ENCODE measurements at places on chromosomes 2 and 18.

DNA sequence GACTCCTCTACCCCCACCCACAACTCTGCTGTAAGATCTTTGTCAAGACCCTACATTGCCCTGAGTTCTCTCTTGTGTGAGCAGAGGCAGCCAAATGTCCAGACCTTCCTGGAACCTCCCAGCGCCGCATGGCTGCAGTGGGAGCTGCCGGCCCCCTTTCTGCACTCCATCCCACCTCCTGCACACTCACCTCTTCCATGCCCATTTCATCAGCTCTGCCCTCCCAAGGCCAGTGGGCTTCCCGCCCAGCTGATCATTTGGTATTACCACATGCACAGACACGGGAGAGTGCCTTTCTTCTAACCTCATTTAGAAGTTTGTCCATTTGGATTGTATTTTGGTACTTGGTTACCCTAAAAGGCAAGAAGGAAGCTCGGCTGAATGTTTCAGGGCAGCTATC is 2.0 kb downstream of the IL1R2 start:
- DNase-seq = no peak

- no peak for DNase-seq
These were observed 144.5 kb downstream of the CYP26B1 start for GRCh38 chr2:72003124-72003523.

GRCh38 chr2:237894396-237894979 is 35.1 kb downstream of the RAMP1 start:
- DNase-seq = no peak

- no peak for DNase-seq
These were observed 46.5 kb downstream of the PLEK start for GRCh38 chr2:68411397-68412126.

DNA sequence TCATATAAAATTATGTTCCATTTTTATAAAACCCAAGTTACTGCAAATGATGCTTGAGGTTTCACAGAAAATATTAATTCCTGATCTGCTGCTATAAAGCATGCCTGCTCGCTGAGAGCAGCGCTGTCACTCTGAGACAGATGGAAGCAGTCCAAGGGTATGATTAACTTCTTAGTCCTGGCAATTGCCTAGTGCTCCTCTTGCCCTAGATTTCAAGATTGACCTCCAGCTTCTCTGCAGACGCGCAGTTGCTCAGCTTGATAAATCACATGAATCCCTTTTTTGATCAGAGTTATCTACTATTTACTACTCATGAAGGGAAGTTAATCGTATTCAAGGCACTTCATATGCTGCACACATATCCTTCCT is 154.6 kb upstream of the REV1 start:
- no peak for DNase-seq

GRCh38 chr2:211401328-211401727 is 844.9 kb downstream of the CPS1 start:
- DNase-seq = no peak

DNA sequence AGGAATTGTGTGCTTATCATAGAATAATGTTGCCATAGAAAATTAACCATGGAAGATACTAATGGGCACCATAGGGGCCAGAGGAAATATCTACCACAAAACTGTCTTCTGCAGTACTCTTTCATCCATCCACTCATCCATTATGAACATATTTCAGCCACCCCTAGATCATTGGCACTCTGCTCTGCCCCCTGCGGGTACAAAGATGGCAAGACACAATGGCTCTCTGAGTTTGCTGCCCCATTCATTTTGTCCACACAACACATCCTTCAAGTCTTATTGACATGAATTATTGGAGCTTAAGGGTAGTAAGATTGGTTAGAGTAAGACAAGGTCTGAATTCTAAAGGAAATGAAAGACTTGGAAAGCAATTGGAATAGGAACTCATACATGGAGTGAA is 1224.7 kb upstream of the CELF4 start:
- no peak for DNase-seq

- no peak for DNase-seq
These were observed 33.9 kb downstream of the STAT1 start for GRCh38 chr2:190979906-190980629.

DNA sequence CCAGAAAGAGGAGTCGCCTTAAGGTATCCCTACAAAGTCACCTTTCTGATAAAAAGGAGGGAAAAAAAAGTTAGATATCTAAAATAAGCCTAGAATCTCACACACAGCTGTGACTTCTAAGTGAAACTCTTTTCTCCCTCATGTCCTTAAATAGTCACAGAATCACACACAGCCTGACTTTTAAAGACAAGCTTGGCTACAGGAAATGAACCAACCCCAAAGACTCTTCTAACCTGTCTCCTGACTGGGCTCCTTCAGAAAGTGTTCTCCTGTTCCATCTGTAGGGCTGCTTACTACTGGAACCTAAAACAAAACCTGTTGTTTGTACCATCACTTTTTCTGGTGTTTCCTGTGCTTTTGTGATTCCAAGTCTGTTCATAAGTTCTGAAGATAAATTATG is 62.7 kb upstream of the NRP2 start:
- no peak for DNase-seq

GRCh38 chr18:13585379-13586153 is 140.8 kb downstream of the FAM210A start:
- DNase-seq = no peak

DNA sequence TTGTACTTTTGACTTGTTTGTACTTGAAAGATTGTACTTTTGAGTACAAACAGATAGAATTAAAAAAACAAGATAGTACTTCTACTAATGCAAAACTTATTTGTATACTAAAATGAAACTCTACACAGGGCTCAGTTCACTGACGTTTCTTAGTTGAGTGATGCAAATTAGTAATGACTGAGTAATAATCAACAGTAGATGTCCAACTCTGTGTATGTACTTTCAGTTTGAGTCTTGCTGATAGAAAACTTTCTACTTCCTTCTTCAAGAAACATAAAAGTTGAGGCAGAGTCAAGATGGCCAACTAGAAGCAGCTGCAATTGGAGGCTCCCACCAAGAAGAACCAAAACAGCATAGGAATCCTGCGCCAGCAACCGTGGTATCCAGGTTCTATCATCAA is 585.0 kb downstream of the NR4A2 start:
- DNase-seq = no peak

DNA sequence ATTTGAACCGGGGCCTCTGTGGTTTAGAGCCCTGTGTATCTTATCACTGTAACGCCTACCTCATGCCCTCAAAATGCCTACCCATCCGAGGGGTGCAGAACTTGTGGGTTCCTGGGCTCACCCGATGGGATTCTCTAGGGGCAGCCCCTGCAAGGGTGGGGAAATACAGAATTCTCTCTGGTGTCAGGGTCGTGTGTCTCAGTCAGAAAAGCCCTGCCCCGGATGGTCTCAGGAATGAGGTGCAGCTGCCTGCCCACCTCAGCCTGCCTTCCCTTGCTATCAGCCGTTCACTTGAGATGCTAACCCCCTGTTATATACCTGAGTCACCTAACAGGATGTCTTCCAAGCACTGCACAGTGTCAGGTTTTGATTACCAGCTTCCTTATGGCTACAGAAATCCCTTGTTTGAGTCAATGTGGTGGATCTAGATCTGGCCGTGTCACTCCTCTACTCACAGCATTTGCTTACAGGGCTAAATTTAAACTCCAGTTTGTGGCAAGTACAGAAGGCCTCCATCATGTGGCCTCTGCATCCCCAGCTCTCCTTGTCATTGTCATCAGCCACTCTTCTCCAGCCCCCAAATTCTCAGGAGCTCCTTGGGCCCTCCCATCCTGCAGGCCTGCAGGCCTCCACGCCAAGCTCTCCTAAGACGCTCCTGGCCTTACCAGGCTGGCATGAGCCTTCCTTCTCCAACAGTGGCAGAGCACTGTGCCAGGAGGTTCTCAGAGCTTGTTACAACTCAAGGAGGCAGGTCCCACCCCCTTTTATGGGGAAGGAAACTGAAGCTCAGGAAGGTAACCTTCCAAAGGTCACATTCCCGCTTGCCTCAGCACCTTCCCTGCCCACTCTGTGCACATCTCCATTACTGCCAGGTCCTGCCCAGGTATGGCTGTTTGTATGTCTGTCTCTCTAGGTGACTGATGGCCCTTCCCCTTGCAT is 14.3 kb upstream of the MAP3K2 start:
- no peak for DNase-seq

GRCh38 chr2:65344689-65345088 is 87.7 kb downstream of the SPRED2 start:
- DNase-seq = no peak

DNA sequence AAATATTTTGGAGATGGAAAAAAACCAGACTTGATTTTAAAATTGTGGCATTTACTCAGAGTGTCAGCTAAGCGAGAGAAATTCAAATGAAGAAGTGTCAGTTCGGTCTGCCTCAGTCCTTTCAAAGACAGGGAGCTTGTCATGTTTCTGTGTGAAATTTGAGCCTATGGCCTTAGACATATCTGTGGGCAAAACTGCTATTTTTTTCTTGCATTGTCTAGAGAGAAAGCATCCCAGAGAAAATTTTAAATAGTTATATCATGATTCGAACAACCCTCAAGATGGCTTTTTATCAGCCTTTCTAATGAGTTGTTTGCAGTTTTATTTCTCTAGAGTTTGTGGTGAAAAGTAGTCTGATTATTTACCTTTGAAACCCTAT is 50.2 kb upstream of the KCNE4 start:
- no peak for DNase-seq

DNA sequence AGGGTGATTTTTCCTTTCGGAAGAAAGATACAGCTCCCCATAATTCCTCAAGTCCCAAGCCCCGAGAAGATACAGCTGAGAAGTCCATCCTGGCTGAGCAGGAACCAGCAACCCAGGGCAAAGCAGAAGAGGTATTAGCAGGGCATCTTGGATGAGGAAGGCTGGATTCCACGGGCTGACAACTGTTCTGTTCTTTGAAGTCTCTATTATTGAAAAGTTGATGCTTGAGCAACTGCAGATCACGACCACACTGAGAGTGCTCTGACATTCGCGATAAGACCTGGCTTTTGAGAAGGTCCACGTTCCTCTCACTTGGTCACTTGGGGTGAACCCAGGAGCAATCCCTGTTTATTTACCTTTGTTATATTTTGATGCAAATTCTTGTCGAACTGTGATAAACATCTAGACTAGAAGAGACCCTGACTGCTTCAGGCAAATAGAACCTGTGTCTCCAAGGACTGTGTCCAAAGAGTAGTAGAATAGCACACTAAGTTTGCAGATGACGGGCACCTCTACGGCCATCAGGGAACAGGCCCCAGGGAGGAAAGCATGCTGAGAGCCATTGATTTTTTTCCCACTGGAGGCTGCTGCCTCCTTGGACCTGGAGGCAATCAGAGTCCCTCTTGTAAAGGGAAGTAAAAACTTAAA is 133.1 kb downstream of the ARL4C start:
- no peak for DNase-seq

DNA sequence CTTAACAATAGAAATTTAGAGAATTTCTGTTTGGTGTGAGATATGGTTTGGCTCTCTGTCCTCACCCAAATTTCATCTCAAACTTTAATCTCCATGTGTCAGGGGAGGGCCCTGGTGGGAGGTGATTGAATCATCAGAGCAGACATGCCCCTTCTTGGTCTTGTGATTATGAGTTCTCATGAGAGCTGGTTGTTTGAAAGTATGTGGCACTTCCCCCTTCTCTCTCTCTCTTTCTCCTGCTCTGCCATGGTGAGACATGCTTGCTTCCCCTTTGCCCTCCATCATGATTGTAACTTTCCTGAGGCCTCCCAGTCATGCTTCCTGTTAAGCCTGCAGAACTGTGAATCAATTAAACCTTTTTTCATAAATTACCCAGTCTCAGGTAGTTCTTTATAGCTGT is 524.7 kb upstream of the ACVR2A start:
- no peak for DNase-seq

- DNase-seq = no peak
These were observed 49.9 kb upstream of the PNPT1 start for GRCh38 chr2:55743583-55743982.

- DNase-seq = no peak
These were observed 181.0 kb downstream of the C1D start for GRCh38 chr2:67881816-67882215.

DNA sequence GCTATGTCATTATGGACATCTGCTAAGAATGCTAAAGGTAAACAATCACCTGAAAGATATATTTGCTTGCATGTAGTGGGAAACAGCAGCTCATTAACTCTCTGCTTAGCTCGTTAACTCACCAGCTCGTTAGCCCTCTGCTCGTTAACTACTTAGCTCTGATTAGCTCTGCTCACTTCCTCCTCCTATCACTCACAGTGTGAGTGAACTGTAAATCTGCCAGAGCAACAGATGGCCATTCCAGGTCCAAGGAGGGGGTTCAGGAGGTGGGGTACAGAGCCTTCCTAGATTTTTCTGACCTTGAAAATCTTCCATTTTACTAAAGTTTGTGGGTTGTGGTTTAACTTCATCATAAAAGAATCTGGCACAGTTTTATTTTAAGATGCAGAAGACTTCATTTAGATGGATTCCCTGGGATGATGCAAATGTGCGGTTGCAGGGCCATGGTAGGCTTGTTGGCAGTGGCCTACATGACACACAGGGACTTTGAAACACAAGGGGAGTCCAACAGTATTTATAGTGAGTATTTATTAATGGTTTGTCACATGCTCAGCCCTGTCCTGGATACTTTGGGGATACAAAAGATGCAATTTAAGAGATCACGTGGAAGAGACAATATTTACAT is 1633.7 kb upstream of the CELF4 start:
- no peak for DNase-seq

GRCh38 chr2:21268197-21268877 is 144.6 kb downstream of the TDRD15 start:
- no peak for DNase-seq

- no peak for DNase-seq
These were observed 107.1 kb upstream of the STK17B start for GRCh38 chr2:196278491-196278911.

DNA sequence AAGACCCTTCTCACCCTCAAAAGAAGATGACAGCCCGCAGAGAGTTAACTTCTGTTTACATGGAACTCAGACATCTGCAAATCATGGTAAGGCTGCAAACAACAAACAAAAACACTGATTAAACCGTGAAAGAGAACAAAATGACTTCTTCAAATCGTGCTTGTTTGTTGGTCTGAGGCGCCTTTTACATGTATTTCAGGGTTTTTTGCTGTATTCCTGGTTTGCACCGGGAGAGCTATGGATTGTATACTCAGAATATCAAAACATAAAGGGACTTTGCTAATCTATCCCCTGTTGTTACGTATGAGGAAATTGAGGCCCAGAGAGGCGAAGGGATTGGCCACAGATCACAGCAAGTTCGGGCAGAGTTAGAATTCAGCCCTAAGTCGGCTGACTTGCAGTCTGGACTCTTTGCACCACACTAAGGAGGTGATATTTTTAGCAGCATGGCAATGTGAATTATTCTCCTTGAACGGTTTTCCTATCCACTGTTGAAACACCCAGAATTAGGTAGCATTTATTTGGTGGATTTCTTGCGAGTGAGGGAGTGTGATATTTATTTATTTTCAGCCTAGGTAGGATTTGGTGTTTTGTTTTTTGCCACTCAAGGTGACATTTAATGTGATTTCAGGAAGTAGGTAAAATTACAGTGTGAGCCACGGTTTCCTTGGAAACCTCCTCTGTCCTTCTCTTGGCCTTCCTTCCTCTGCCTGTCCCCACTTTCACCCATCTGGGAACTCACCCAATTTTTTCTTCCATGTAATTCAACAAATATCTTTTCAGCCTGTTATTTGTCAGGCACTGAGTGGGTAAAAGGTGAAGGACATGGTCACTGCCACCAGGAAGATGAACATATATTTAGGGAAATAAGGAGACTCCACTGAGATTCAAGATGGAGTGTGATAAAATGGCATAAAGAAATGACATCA is 980 bp upstream of the PDE6D start:
- no peak for DNase-seq

GRCh38 chr2:104668631-104669030 is 185.3 kb upstream of the POU3F3 start:
- DNase-seq = no peak

GRCh38 chr2:109517118-109517889 is 96.5 kb downstream of the SEPTIN10 start:
- DNase-seq = no peak

Data from hypothalamus (tissue), 51 donors.